ELF-1 (cell line): ENCODE measurements at places on chromosomes 1 and 21.
A peak's percentile ranks its signal among the peaks of the same experiment; 100 is the strongest.

DNA sequence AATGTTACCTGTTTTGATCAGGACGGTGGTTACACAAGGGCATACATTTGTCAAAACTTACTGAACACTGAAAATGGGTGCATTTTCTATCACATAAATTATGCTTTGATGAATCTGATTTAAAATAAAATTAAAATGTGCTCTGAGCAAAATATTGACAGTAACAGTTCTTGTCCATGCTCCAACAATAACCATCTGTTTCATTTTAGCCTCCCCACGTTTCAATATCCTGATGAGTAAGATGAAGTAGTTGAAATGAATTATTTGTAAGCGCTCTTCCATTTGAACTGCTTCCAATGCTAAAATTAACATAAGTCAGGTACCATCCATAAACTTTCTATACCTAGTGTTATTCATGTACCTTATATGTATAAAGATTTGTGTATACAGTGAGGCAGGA is 365.4 kb downstream of the LTN1 start:
- DNase-seq = no peak

- DNase-seq = peak; percentile 29
Observed at GRCh38 chr1:45892068-45892785, 88.8 kb downstream of the MAST2 start.

DNA sequence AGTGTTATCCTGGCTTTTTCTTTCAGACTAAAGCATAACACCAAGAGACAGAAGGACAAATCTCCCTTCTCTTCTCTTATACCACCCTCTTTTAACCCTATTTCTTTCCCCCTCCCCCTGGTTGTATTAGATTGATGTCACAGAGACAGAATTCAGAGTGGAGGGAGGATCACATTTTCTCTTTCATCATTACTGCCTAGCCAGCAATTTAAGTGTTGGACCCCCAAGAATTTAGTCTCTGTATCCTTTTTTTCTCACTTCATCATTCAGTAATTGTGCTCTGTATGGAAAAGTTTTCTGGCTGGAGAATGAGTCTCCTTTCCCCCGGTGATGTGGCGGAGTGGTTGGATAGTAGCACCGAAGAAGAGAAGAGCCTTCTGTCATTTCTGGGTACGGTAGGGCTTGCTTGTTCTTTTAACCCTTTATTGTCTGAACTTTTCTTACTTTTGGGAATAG is 124.8 kb downstream of the CLEC20A start:
- no peak for DNase-seq

DNA sequence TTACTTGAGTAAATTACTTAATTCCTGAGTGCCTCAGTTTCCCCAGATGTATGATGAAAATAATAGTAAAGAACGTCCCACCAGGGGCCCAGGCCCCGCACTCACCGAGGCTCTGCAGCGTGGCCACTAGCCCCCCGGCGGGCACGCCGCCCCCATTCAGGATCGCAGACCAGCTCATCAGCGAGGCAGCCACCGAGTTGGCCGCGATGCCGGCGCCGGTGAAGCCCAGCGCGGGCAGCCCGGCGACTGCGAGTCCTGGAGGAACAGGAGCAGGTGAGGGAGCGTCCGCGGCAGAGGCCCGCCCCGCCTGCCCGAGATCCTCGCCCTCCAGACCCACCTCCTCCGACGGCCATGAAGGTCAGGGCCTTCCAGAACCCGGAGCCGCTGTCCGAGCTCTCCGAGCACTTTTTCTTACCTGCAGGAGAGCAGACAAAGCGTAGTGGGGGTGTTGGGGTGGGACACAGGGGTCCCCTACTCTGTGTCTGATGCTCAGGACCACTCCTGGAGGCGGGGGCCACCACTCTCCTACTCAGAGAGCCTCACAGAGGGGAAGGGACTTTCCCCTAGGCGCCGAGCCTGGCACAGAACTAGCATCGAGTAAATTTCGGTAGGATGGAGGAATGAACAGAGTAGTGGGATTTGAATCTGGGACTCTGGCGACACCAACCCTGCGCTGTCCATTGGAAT is 3.7 kb downstream of the IFI6 start:
- no peak for DNase-seq

DNA sequence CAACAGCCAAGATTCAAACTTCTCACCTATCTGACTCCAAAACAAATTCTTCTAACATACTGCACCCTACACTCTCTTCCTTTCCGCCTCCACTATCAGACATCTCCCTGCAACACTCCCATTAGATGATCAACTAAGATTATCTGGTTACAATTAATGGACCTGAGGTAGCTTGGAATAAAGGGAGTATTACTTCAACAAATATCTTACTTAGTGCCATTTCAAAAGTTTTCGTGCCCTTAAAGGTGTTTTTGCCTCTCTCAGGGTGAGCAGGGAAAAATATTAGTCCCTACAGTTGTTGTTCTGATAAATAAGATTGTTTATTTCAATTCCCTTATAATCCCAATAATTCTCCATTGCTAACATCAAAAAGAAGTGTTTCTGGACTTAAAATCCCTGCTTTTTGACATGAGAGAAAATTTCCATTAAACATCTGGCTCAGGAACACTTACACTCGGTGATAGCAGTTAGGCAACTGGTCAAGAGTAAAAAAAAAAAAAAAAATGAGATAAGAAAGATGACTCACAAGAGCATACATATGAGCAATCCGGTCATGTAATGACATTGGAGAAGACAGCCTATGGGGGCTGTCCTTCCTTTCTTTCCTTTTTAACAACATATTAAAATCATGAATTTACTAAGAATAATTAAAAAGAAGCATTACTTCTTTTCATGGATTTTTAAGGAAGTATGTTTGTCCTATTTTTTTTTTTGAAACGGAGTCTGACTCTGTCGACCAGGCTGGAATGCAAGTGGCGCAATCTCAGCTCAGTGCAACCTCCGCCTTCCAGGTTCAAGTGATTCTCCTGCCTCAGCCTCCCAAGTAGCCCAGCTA is 7.6 kb downstream of the RSBN1 start:
- DNase-seq = peak; percentile 12

GRCh38 chr1:168636642-168637111 is 60.3 kb downstream of the XCL1 start:
- DNase-seq = no peak

DNA sequence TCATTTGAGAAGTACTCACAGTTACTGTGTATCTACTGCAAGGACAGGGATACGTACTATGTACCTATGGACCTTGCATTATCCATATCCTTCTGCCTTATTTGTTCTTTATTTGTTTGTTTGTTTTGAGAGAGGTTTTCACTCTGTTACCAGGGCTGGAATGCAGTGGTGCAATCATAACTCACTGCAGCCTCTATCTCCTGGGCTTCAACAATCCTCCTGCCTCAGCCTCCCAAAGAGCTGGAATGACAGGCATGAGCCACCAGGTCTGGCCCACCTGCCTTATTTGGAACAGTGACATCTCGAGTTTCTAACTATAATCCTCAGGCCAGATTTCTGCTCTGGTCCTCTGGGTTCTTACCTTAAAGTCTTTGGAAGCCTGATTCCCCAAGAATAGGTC is 395.5 kb upstream of the PKN2 start:
- DNase-seq = no peak

GRCh38 chr1:193926956-193927355 is 740.5 kb upstream of the B3GALT2 start:
- DNase-seq = no peak

GRCh38 chr1:2946999-2947690 is 74.1 kb upstream of the ACTRT2 start:
- DNase-seq = no peak

- no peak for DNase-seq
Observed at GRCh38 chr1:94239051-94239450, 1.7 kb upstream of the ARHGAP29 start.

GRCh38 chr21:33908760-33909159 is 6.8 kb downstream of the ATP5PO start:
- DNase-seq = no peak

DNA sequence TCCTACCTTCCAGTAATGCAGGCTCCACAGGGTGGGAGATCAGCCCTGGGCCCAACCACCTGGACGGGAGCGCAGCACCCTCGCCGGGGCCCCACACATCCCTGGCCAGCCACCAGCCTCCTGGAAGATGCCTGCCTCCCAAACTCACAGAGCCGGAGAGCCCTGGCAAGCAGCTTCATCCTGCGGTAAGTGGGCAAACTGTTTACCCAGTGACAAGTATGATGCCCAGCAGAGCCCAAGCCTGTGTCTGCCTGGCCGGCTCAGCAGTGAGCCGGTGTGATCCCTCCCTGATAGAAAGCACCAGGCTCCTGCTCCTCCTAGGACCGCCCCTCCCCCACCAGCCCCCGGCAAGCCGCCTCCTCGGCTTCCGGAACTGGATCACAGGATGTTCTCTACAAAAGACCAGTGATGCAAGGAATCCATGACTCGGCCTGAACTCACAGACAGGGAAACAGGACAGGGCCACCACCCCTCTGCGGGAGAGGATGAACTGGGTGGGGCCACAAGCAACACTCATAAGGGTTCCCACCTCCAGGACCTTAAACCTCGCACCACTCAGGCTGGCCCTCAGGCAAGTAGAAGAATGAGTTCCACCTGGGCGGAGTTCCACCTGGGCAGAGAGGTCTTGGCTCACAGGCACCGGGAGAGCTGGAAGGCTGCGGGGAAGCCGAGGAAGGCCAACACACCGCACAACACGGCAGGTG is 7.9 kb downstream of the ACOT7 start:
- peak; percentile 96 for DNase-seq

GRCh38 chr1:108841703-108842102 is 15.2 kb downstream of the AKNAD1 start:
- no peak for DNase-seq

- no peak for DNase-seq
Observed at GRCh38 chr1:217929213-217929885, 298.2 kb downstream of the SPATA17 start.

- no peak for DNase-seq
Observed at GRCh38 chr1:110756506-110756905, 81.8 kb upstream of the KCNA3 start.

GRCh38 chr1:111967067-111967690 is 22.3 kb downstream of the KCND3 start:
- DNase-seq = no peak

DNA sequence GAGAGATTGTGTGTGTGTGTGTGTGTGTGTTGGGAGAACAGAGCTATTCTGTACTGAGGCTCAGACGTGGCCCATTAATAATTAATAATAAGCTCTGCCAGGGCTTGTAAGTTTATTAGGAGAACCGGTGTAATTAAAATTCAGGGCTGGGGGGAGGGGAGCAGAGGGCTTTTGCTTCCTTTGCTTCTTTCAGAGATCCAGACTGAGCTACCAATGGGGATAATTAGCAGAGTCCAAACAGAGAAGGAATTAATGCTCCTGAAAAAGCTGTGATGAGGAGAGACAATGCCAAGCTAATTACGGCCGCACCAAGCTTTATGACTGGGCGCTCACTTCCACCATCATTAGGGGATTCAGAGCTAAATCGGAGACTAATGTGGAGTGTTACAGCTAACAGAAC is 4.5 kb downstream of the SYT6 start:
- DNase-seq = no peak

- no peak for DNase-seq
Observed at GRCh38 chr21:34080710-34081109, 7.3 kb downstream of the MRPS6 start.

- peak; percentile 73 for DNase-seq
Observed at GRCh38 chr1:33036051-33036525, 595 bp downstream of the AK2 start.

GRCh38 chr1:149843431-149844041 is 55.8 kb upstream of the BOLA1 start:
- DNase-seq = no peak

- no peak for DNase-seq
Observed at GRCh38 chr1:214848101-214848500, 234.4 kb upstream of the KCNK2 start.

DNA sequence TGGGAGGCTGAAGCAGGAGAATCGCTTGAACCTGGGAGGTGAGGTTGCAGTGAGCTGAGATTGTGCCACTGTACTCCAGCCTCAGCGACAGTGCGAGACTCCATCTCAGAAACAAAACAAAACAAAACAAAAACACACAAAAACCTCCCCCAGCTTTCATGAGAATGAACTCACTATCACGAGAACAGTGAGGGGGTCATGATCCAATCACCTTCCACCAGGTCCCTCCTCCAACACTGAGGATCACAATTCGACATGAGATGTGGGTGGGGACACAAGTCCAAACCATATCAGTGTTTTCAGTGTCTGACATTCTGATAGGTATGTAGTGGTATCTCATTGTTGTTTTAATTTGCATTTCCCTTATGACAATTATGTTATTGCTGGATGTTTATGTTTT is 31.5 kb upstream of the DYRK1A start:
- DNase-seq = no peak

- no peak for DNase-seq
Observed at GRCh38 chr1:33269621-33270020, 13.3 kb downstream of the ZNF362 start.

GRCh38 chr1:4564051-4564450 is 90.4 kb upstream of the AJAP1 start:
- no peak for DNase-seq

DNA sequence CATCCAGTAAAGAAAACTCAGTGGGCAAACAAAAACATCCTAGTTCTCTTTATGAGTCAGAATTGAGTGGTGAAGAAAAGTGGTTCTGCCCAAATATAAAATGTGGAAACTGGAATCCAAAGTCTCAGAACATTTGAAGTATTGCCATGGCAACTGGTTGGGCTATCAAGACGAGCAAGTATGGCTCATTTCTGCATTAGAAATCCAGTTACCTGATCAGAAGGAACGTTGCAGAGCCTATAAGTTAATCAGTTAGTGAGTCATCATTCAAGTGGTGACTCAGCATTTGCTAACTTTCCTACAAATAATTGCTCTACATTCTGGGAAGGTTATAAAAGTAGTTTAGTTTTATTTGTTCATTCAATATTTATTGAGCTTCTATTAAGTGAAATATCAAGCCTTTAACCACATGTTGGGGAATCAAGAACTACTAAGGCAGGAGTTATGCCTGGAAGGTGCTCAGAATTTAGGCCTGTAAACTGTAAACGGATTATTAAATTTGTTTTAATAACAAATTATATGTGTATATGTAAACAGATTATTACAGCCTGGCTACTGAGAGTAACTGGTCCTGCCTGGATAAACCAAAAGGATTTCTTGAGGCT is 104.3 kb downstream of the PAPPA2 start:
- DNase-seq = no peak

DNA sequence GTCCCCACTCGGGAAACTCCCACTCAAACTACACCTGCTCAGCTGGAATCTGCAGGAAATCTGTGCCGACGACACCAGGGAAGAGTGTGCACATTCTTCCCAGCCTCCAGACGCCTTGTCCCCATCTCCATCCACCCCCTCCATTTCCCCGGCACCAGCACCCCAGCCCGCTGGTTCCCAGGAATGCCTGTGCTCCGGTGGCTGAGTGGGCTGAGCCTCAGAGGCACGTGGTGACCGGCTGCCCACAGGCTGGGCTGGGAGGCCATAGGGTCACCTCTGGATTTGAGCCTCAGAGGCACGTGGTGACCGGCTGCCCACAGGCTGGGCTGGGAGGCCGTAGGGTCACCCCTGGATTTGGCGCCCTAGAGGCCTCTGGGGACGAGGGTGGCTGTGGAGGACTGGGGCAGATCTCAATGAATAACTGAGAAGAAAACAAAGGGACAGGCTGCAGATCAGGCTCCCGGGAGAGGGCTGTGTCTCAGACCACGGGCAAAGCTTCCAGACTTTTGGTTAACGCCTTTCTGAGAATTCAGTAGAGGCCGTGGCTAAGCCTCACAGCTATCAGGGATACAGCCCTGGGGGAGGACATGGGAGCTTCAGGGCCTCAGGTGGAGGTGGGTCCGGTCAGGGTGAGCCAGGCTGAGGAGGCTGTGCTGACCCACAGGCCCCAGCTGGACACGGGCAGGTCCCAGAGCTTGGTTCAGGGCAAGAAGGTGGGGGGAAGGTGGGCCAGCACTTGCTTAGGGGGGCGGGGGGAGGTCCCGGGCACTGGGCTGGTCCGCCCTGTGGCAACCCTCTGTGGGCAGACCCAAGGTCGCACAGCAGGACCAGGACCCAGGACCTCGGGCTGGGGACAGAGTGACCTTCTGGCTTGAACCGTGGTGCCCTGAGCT is 17.3 kb upstream of the TTLL10 start:
- DNase-seq = no peak
